Activated CD4-positive, alpha-beta T cell treated with anti-CD3 and anti-CD28 coated beads, Interleukin-2, amount 10 ng/mL, durations not matched to agents 7 days and 5 days (primary cell): ENCODE measurements at places on chromosomes 3 and 15.

DNA sequence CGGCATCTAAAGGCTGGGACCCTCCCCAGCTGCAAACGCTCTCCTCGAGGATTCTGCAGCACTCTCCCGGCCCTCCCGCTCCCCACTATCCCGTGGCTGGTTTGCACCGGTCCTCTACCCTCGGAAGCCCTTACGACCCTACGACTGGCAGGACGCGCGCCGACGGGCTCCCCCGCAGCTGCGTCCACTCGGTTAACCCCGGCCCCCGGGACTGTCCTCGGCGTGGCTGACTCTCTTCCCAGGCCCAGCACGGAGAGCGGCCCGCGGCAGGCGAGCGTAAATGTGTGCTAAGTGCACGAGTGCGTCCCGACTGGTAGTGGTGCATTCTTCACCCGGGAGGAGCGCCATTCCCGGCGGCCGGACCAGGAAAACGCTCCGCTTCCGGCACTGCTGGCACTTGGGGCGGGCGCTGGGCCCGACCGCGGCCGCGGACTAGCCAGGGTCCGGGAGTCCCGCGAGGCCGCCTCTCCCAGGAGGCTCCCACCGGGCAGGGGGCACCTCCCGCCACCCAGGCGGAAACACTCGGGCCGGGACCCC, 508 bp downstream of the GORASP1 start:
- H3K36me3 ChIP-seq, result peaks cover 2% of the 10 kb centered on the region
- H3K4me3 ChIP-seq, result peak overlapping the region; percentile 74
- peaks cover 62% of the 10 kb centered on the region for H3K4me1 ChIP-seq
- H3K27ac ChIP-seq, result peak overlapping the region; percentile 81
- DNase-seq, result no peak

GRCh38 chr3:150483226-150483625, 63.1 kb downstream of the SERP1 start:
- no peak for DNase-seq
- H3K27ac ChIP-seq, result no peak overlapping the region
- peaks cover 2% of the 10 kb centered on the region for H3K27me3 ChIP-seq
- no peaks in the 10 kb centered on the region for H3K4me1 ChIP-seq
- H3K36me3 ChIP-seq, result peaks cover 4% of the 10 kb centered on the region

DNA sequence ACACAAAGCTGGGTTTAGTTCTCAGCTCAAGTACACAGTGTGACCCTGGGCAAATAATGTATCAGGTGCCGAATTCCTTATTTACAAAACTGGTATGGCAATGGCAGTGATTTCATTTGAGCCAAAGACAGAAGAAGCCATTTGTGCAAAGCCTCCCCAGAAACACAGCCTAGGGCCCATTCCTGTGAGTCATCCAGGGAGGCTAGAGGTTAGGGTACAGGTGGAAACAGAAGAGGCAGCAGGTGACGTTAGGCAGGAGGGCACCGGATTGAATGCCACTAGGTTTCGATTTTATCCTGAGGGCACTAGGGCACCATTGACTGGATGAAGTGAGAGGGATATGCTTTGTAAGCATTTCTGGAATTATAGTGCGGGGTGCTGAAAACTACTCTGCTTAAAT, 766.9 kb upstream of the NR2F2 start:
- H3K27me3 ChIP-seq, result peaks cover 4% of the 10 kb centered on the region
- H3K4me1 ChIP-seq, result no peaks in the 10 kb centered on the region
- no peak overlapping the region for H3K4me3 ChIP-seq
- H3K27ac ChIP-seq, result no peak overlapping the region
- DNase-seq, result no peak
- H3K36me3 ChIP-seq, result no peaks in the 10 kb centered on the region

GRCh38 chr3:125356140-125357026, 18.7 kb downstream of the ZNF148 start:
- no peaks in the 10 kb centered on the region for H3K27me3 ChIP-seq
- peak overlapping the region; percentile 20 for H3K27ac ChIP-seq
- peaks cover 10% of the 10 kb centered on the region for H3K36me3 ChIP-seq
- peak overlapping the region; percentile 78 for H3K4me3 ChIP-seq
- peaks cover 51% of the 10 kb centered on the region for H3K4me1 ChIP-seq

DNA sequence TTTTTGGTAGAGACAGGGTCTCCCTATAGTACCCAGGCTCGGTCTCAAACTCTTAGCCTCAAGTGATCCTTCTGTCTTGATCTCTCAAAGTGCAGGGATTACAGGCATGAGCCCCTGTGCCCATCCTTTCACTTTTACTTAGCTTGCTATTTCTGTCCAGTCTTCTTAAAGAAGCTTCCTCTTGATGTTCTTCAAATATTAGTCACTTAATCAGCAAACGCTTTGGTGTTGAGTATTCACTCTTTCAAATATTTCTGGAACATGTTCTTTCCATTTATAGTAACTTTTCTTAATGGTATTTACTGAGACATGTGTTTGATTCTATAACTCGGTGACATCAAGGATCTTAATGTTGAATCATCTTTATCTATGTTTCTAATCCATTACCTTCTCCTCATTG, 122.1 kb downstream of the CNTN6 start:
- no peaks in the 10 kb centered on the region for H3K4me1 ChIP-seq
- no peak overlapping the region for H3K27ac ChIP-seq
- DNase-seq, result no peak
- no peaks in the 10 kb centered on the region for H3K27me3 ChIP-seq
- H3K4me3 ChIP-seq, result no peak overlapping the region

- peaks cover 21% of the 10 kb centered on the region for H3K27me3 ChIP-seq
- no peak overlapping the region for H3K4me3 ChIP-seq
- DNase-seq, result no peak
- no peak overlapping the region for H3K27ac ChIP-seq
Observed at GRCh38 chr3:122263974-122264588, 61.0 kb upstream of the CSTA start.

DNA sequence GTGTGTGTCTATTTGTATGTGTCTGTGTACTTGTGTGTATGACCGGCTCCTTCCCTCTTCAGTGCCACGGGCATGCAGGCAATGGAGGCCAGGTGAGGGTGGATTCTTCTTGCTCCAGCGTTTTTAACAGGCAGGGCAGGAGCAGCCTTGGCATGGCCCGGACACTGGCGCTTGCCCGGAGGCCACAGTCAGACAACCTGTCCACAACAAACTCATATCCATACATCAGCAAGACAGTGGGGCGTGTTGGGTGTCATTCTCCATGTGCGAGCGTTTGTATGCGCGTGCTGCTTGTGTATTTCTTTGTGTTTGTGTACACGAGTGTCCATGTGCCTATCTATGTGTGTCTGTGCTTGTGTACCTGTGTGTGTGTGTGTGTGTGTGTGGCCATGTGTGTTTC, 29.8 kb downstream of the PTH1R start:
- no peak overlapping the region for H3K4me3 ChIP-seq
- no peaks in the 10 kb centered on the region for H3K27me3 ChIP-seq
- H3K27ac ChIP-seq, result no peak overlapping the region
- no peaks in the 10 kb centered on the region for H3K36me3 ChIP-seq

DNA sequence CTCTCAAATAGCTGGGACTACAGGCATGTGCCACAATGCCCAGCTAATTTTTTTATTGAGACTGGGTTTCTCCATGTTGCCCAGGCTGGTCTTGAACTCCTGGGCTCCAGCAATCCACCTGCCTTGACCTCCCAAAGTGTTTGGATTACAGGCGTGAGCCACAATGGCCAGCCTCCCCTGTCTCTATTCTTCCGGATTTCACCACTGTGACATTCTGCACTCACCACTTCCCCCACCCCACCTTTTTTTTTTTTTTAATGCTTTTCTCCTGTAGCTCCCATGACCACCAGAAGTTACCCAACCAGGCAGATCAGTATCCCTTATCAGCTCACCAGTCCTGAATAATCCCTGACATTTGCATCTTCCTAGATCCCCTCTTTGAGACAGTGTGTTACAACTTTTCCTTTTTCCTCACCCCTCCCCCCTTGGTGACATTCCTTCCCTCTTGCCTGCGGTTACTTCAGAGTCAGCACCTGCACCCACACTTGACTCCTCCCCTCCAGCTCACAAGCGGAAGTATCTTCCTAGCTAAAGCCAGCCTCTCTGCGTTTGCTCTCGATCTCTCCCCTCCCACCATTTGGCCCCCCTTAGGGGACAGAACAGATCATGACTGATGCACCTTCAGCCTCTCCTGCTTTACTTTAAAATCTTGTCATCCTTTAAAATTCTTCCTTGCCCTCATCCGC, 13.5 kb upstream of the ZNF592 start:
- H3K4me3 ChIP-seq, result peak overlapping the region; percentile 64
- H3K27me3 ChIP-seq, result no peaks in the 10 kb centered on the region
- H3K27ac ChIP-seq, result peak overlapping the region; percentile 96
- peak; percentile 83 for DNase-seq

DNA sequence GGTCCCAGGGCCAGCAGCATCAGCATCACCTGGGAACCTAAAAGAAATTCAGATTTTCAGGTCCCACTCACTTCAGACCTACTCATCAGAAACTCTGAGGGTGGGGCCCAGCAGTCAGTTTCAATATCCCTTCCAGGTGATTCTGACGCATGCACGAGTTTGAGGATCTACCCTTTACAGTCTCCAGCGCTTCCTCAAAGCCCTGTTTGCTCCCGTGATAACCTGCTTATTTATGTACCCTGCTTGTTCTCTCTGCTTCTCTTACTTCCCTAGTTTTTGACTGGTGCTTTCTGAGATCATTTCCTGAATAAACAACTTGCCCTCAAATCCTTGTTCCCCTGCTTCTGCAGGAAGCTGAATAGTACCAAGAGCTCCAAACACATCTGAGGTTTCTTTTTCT, 245.3 kb downstream of the ZNF621 start:
- DNase-seq, result no peak
- peaks cover 3% of the 10 kb centered on the region for H3K4me1 ChIP-seq
- H3K27ac ChIP-seq, result no peak overlapping the region
- no peaks in the 10 kb centered on the region for H3K36me3 ChIP-seq

DNA sequence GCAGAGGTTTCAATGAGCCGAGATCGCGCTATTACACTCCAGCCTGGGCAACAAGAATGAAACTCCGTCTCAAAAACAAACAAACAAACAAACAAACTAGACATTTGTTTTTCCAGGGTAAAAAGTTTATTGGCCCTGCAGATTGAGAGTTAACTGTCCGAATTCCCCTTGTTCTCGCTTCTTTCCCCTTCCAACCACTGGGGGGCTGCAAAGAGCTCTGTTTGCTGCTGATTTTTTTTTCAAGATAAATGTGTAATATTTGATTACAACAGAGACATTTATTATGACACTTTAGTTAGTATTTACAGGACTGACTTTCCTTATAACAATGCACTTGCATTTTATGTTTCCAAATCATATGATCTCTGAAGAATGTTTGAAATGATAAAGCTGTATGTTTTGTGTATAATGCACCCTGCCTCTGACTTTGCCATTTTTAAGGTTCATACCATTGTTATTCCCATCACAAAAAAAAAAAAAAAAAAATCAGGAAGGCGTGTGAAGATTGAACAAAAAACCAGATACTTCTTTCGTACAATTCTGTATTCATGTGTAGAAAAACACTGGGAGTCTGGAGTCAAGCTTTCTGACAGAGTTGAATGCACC, 2.8 kb downstream of the CLSTN2 start:
- peaks cover 43% of the 10 kb centered on the region for H3K27me3 ChIP-seq
- H3K36me3 ChIP-seq, result no peaks in the 10 kb centered on the region
- H3K27ac ChIP-seq, result no peak overlapping the region
- H3K4me3 ChIP-seq, result no peak overlapping the region

DNA sequence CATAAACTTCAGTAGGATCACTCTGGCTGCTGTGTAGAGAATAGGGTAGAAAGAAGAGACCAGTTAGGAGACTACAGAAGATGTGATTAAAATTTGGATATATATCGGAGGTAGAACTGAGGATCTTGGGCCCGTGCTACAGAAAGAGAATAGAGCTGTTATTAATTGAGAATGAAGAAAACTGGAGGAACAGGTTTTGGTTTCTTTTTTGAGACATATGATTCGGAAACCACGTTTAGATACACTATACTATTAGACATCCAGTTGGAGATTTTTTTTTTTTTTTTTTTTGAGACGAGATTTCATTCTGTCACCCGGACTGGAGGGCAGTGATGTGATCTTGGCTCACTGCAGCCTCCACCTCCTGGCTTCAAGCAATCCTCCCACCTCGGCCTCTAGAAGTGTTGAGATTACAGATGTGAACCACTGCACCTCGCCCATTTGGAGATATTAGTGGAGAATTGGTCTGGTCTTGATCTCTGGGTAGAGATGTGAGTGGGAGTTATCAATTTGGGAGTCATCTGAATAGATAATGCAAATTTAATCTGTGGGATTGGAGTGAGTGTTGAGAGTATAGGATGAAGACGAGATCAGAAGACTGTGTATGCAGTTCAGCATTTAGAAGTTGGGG, 50.9 kb downstream of the TCF12 start:
- H3K4me3 ChIP-seq, result no peak overlapping the region
- no peak overlapping the region for H3K27ac ChIP-seq
- peaks cover 33% of the 10 kb centered on the region for H3K4me1 ChIP-seq
- H3K36me3 ChIP-seq, result peaks cover 2% of the 10 kb centered on the region
- no peaks in the 10 kb centered on the region for H3K27me3 ChIP-seq
